Activated naive CD4-positive, alpha-beta T cell treated with anti-CD3 and anti-CD28 coated beads, Interleukin-2, amount 50 U/mL, for 72 hours (primary cell): ENCODE measurements at places on chromosomes 3 and 15. TPM values are rescaled to one million over a fixed set of nuclear protein-coding genes. Genes with fewer than 3 reads are reported as not detected.

Gene TMOD3
- total RNA-seq: 56.3 TPM

Gene GOLGA8O
- 1.5 TPM for total RNA-seq

Gene PGBD4
- total RNA-seq: 3.4 TPM

DNA sequence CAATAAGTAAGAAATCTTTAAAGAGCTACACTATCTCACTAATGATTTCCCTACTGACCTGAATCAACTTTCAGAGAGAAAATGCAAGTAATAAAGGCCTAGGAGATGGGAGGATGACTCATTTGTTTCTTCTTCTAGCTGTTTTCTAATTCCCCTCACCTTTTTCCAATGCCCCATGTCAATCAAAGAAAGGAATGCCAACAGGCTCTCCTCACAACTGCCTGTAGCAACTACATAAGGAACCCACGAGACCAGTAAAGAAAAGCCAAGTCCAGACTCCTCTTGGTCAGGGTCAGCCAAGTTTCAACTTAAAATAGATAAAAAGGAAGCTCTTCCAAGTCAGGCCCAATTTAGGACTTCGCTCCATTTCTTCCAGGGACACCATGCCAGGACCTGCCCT is 201.9 kb downstream of the TNIK start:
- no peak for DNase-seq

- DNase-seq: peak; percentile 43
Observed at GRCh38 chr15:60899322-60899966, 329.7 kb downstream of the RORA start.

DNA sequence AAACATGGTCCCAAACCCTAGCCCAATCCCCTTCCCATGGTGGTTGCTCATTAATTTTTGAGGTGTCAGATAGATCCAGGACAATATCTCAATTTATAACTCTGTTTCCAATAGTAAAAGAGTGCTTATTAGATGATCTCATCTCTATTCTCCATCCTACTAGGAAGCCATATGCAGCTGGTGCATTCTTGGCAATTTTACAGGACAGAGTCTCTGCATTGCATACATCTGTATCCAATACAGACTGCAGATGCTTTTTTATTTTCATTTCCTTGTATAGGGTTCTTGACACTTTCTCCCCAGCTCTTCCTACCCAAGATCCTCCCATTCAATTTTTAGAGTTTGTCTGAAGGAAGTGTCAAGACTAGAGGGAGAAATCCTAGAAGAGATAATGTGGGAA is 194.8 kb upstream of the DPH6 start:
- no peak for DNase-seq
